ENCODE measurements at places on chromosomes 16 and 17.
A peak's percentile ranks its signal among the peaks of the same experiment; 100 is the strongest.

DNA sequence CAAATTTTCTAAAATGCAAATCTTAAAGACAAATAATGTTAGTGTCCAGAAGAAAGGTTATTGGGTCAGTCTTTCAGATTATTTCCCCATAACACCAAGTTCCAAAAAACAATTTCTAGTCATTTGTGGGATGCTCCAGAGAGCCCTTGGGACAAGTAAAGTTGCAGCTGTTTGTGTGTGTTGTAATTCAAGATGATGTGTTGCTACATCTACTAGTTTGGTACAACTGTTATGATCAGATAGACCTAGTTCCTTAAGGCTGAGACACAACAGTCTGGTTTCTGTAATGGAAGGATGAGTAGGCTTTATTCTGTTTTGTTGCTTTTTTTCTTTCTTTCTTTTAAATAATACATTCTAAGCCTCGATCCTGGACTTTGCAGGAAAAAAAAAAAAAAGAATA lies 41.9 kb downstream of the PIGL start:
- peaks cover 12% of the 10 kb centered on the region for H3K4me1 ChIP-seq
- H3K27me3 ChIP-seq, result no peaks in the 10 kb centered on the region
- H3K27ac ChIP-seq, result no peak overlapping the region
- DNase-seq, result no peak
- peaks cover under 1% of the 10 kb centered on the region for H3K36me3 ChIP-seq

DNA sequence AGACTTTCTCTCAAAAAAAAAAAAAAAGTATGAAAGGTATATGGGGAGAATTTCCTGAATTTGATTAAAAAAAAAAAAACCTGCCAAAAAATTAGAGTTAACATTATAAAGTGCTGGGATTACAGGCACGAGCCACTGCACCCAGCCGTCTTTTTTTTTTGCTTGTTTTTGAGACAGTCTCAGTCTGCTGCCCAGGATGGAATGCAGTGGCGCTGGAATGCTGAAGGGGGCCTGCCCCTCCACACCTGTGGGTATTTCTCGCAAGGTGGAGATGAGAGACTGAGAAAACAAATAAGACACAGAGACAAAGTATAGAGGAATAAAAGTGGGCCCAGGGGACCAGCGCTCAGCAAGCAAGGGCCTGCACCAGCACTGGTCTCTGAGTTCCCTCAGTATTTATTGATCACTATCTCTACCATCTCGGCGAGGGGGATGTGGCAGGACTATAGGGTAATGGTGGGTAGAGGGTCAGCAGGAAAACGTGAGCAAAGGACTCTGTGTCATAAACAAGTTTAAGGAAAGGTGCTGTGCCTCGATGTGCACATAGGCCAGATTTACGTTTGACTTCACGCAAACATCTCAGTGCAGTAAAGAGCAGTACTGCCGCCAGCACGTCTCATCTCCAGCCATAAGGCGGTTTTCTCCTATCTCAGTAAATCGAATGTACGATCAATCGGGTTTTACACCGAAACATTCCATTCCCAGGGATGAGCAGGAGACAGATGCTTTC lies 117.2 kb downstream of the GOSR1 start:
- no peak for DNase-seq
- H3K27ac ChIP-seq, result no peak overlapping the region
- H3K4me1 ChIP-seq, result peaks cover 15% of the 10 kb centered on the region

DNA sequence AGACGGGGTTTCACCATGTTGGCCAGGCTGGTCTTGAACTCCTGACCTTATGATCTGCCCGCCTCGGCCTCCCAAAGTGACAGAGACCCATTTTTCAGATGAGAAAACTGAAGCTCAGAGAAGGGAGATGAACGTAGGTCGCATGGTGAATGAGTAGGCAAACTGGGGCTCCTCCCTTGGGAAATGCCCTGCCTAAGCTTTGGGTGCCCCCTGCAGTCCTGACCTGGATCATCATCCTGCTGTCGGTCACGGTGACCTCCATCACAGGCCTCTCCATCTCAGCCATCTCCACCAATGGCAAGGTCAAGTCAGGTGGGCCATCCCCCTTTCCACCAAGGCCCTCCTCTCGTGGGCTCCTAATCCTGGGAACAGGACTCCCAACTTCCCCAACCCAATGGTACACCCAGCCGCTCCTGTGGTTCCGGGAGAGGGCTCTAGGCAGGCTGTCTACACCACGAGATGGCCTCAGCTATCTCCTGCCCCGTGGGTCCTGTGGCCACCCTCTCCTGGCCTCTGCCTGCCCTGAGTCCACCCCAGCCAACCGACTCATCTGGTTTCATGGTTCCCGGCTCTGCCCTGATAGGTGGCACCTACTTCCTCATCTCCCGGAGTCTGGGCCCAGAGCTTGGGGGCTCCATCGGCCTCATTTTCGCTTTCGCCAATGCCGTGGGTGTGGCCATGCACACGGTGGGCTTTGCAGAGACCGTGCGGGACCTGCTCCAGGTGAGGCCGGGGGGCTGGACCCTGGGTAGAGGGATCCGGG lies 4.7 kb downstream of the SLC12A3 start:
- no peak overlapping the region for H3K27ac ChIP-seq
- H3K36me3 ChIP-seq, result no peaks in the 10 kb centered on the region
- H3K27me3 ChIP-seq, result no peaks in the 10 kb centered on the region
- DNase-seq, result no peak
- no peak overlapping the region for H3K4me3 ChIP-seq

DNA sequence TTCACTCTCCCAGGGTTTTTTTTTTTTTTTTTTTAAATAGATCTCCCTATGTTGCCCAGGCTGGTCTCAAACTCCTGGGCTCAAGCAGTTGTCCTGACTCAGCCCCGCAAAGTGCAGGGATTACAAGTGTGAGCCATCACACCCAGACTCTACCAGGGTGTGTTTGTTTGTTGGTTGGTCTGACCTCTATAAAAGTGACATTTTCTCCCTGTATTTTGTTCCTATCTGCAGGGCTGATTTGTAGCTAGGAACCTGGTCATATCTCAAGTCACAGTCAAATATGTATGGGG lies 46.3 kb upstream of the B4GALNT2 start:
- peaks cover 10% of the 10 kb centered on the region for H3K27me3 ChIP-seq

GRCh38 chr16:13902677-13903076 lies 17.3 kb upstream of the ERCC4 start:
- peaks cover 1% of the 10 kb centered on the region for H3K36me3 ChIP-seq
- H3K27me3 ChIP-seq, result peaks cover 4% of the 10 kb centered on the region
- H3K4me3 ChIP-seq, result no peak overlapping the region
- H3K4me1 ChIP-seq, result peaks cover 21% of the 10 kb centered on the region
- H3K27ac ChIP-seq, result peak overlapping the region; percentile 91

DNA sequence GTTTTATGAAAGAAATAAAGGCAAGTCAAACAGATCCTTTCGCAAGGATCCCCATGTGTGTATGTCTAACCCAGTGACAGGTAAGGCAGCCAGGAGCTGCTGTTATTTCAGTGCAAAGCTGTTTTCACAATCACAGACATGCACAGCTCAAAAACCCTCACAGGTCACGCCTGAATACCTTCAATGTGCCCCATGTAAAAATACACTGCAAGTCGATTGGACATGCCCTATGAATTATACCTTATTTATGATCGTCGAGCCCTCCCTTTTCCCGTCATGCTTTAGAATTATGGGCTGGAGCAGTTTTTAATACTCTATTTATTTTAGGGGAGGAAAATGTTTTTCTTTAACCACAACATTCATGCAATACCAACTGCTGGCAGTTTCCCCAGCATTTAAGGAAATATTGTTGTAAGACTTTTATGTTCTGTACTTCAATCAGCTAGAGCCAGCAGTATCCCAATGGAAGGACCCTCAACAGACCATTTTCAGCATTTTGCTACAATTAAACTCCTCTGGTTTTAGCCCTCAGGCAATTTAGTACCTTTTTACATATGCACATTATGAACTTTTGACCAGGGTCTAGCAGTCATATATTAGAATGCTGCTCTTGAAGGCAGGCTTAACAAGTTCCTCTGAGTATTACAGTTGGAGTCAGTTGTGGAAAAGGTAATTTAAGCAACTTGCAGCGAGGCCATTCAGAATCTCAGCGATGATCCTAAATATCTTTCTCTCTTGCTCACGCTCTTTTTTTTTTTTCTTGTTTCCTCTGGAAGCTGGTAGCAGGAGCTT lies 362.2 kb downstream of the WWOX start:
- H3K4me3 ChIP-seq, result no peak overlapping the region
- H3K27me3 ChIP-seq, result no peaks in the 10 kb centered on the region
- no peak for DNase-seq
- peak overlapping the region; percentile 32 for H3K27ac ChIP-seq
- peaks cover 37% of the 10 kb centered on the region for H3K4me1 ChIP-seq
- no peaks in the 10 kb centered on the region for H3K36me3 ChIP-seq

- no peak for DNase-seq
- no peak overlapping the region for H3K4me3 ChIP-seq
- H3K27ac ChIP-seq, result no peak overlapping the region
- H3K27me3 ChIP-seq, result no peaks in the 10 kb centered on the region
- H3K36me3 ChIP-seq, result no peaks in the 10 kb centered on the region
Observed at GRCh38 chr16:83031524-83031923, 404.8 kb downstream of the CDH13 start.

DNA sequence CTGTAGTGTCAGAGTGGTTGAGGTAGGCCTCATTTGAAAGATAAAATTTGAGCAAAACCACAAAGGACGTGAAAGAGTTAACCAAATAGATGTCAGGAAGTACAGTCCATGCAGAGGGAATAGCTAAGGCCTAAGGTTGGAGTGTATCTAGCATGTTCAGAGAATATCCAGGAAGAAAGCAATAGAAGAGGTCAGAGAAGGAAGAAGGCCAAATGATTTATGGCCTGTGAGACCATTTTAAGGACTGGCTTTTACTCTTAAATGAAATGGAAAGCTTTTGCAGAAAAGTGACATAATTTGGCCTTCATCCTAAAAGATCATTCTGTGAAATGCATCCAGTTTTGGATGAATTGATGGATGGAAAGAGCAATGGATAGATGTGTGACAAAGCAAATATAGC lies 116.5 kb downstream of the NLK start:
- H3K27ac ChIP-seq, result no peak overlapping the region
- H3K4me3 ChIP-seq, result no peak overlapping the region
- peaks cover 6% of the 10 kb centered on the region for H3K36me3 ChIP-seq
- no peak for DNase-seq

- peaks cover 38% of the 10 kb centered on the region for H3K4me1 ChIP-seq
- peaks cover 6% of the 10 kb centered on the region for H3K36me3 ChIP-seq
- H3K4me3 ChIP-seq, result no peak overlapping the region
- no peaks in the 10 kb centered on the region for H3K27me3 ChIP-seq
- DNase-seq, result no peak
Observed at GRCh38 chr17:72423718-72424117, 302.9 kb downstream of the SOX9 start.

DNA sequence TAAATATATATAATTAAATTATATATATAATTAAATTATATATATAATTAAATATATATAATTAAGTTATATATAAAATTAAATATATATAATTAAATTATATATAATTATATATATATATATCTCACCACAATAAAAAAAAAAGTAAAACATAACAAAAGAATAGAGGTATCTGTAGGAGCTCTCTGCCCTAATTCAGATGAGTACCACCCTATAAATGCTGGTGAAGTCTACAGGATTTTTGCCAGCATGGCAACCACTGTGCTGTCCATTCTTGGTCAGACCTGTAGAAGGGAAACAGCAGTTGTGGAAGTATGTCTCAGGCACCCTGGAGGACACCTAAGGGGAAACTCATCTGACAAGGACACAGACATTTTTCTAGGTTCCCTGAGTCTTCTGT lies 259.7 kb downstream of the PRKCA start:
- no peaks in the 10 kb centered on the region for H3K27me3 ChIP-seq
- H3K4me1 ChIP-seq, result peaks cover 14% of the 10 kb centered on the region
- H3K36me3 ChIP-seq, result peaks cover 3% of the 10 kb centered on the region
- DNase-seq, result no peak
- H3K4me3 ChIP-seq, result no peak overlapping the region
- no peak overlapping the region for H3K27ac ChIP-seq

GRCh38 chr16:14427371-14427948 lies 202.6 kb downstream of the PARN start:
- no peak overlapping the region for H3K4me3 ChIP-seq
- H3K27me3 ChIP-seq, result no peaks in the 10 kb centered on the region
- no peak for DNase-seq
- H3K4me1 ChIP-seq, result peaks cover 26% of the 10 kb centered on the region

DNA sequence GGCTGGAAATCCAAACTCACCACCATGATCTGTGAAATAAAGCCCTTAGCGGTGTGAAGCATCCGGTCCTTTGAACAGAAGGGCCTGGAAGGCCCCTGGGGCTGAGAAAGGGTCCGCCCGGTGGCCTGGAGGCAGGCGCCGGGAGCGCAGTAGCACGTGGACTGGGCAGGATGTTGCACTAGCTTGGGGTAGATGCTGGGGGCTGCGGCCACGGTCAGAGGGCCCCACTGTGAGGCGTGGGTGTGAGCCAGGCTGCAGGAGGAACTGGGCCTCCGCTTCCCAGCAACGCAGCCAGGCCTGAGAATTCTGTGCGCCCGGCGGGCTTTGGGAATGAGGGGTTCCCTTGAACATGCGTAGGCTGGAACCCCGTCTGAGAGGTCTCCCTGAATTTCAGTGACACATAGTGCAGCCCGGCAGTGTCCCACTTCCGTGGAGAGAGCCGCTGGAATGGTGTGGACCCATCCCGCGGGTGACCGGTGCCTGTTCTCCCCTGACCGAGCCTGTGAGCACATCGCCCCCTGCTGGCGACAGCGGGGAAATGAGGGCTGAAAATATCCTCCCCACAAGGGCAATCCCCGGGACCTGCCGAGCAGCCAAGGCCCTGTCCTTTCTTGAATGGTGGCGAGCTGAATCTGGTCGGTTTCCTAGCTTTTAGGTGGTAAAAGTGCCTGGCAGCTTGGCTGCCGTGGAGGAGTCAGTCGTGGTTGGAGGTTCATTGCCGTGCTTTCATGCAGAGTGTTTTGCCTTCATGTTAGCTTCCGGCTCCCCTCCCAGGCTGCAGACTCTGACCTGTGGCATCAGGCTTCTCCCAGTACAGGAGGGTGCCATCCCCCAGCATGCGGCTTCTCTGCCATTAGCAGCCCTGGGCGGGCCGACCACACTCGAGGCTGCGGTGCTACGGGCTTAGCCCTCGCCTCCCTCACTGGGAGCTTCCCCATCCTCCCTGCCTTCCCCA lies 43.8 kb downstream of the DNAJA2 start:
- H3K4me1 ChIP-seq, result no peaks in the 10 kb centered on the region
- DNase-seq, result no peak
- no peak overlapping the region for H3K27ac ChIP-seq
- H3K36me3 ChIP-seq, result peaks cover 22% of the 10 kb centered on the region

DNA sequence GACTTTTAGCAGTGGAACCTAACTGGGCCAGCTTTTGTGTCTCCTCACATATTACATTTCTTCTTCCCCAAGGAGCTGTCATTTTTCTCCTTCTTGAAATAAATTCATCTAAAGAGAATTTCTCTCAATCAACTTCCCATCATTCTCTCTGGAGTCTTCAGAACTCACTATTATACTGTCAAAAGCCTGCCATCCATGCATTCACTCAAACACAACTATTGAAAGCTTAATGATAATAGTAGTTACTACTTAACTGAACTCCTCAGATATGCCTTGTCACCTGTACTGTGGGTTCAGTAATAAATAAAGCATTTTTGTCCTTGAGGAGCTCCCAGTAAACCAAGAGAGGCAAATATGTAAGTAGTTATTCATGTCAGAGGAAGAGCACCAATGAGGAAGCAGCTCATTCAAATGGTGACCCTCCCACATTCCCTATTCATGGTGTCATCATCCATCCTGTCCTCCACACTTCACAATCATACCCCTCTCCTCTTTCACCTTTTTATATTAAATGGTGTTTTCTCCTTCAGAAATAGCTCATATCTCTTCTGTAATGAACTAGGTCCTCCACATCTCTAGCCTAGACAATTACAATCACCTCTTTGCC lies 162.6 kb downstream of the CA10 start:
- no peak overlapping the region for H3K27ac ChIP-seq
- H3K4me1 ChIP-seq, result no peaks in the 10 kb centered on the region
- no peaks in the 10 kb centered on the region for H3K36me3 ChIP-seq
- no peak for DNase-seq
